ENCODE measurements at places on chromosomes 2 and 18.
A peak's percentile ranks its signal among the peaks of the same experiment; 100 is the strongest.

- no peaks in the 10 kb centered on the region for H3K36me3 ChIP-seq
- H3K27me3 ChIP-seq: no peaks in the 10 kb centered on the region
- DNase-seq: no peak
- no peak overlapping the region for H3K27ac ChIP-seq
Measured at GRCh38 chr2:168538534-168538933, 82.5 kb downstream of the CERS6 start.

- no peak for DNase-seq
- H3K4me3 ChIP-seq: no peak overlapping the region
- peaks cover 36% of the 10 kb centered on the region for H3K4me1 ChIP-seq
Measured at GRCh38 chr18:13382366-13382953, 163.9 kb downstream of the LDLRAD4 start.

DNA sequence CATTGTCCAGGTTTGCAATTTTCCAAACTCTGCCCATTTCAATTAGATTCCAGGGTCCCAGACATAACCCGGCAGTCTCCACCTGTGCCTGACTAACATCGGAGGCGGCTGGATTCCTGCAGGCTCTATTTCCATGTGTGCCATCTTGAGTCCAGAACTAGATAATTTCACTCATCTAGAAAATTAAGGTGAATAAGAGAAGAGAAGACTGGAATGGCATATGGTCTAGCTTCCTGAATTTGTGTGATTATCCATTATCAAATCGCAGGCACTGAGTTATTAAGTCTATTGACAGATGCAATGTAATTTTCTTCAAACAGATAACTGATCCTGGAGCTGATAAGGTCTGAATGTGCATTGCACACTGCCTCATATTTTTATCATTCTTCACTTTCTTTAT is 305.2 kb downstream of the ETAA1 start:
- H3K4me1 ChIP-seq: no peaks in the 10 kb centered on the region
- no peaks in the 10 kb centered on the region for H3K27me3 ChIP-seq
- no peak for DNase-seq
- no peak overlapping the region for H3K4me3 ChIP-seq

- H3K27ac ChIP-seq: no peak overlapping the region
- H3K36me3 ChIP-seq: no peaks in the 10 kb centered on the region
- no peak overlapping the region for H3K4me3 ChIP-seq
- DNase-seq: no peak
- peaks cover 3% of the 10 kb centered on the region for H3K4me1 ChIP-seq
Measured at GRCh38 chr18:69980982-69981804, 33.5 kb upstream of the CD226 start.

- H3K27ac ChIP-seq: no peak overlapping the region
- H3K36me3 ChIP-seq: no peaks in the 10 kb centered on the region
- no peaks in the 10 kb centered on the region for H3K27me3 ChIP-seq
Measured at GRCh38 chr2:137228566-137228965, 463.2 kb downstream of the THSD7B start.

- H3K36me3 ChIP-seq: no peaks in the 10 kb centered on the region
- no peaks in the 10 kb centered on the region for H3K27me3 ChIP-seq
- no peak overlapping the region for H3K4me3 ChIP-seq
- no peaks in the 10 kb centered on the region for H3K4me1 ChIP-seq
- DNase-seq: peak; percentile 58
Measured at GRCh38 chr2:85106489-85107180, 26.6 kb upstream of the TCF7L1 start.

- H3K4me3 ChIP-seq: peak overlapping the region; percentile 42
- DNase-seq: no peak
- H3K4me1 ChIP-seq: no peaks in the 10 kb centered on the region
- no peaks in the 10 kb centered on the region for H3K36me3 ChIP-seq
- H3K27ac ChIP-seq: no peak overlapping the region
Measured at GRCh38 chr2:86807133-86807467, 16.4 kb upstream of the CD8A start.

- H3K4me1 ChIP-seq: no peaks in the 10 kb centered on the region
- H3K27me3 ChIP-seq: peaks cover 27% of the 10 kb centered on the region
- no peaks in the 10 kb centered on the region for H3K36me3 ChIP-seq
- DNase-seq: no peak
- H3K4me3 ChIP-seq: no peak overlapping the region
Measured at GRCh38 chr2:240996161-240996833, 2.1 kb upstream of the SNED1 start.

DNA sequence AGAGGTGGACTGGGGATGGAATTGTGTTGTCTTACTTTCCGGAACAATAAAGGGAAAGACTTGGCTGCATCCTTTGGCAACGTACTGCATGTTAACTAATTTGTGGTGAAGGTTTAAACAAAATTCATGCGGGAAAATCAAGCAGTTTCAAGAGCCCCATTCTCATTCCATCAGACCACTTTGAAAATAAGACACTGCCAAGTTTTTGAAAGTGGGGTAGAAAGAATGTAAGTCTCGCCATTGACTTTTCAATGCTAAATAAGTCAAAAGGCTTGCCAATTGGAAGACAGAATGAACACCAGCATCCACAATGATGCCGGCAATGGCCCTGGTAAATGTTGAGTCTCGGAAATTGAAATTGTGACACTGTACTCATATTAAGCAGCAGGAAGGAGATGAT is 322.0 kb downstream of the RND3 start:
- no peaks in the 10 kb centered on the region for H3K27me3 ChIP-seq
- no peak for DNase-seq
- no peaks in the 10 kb centered on the region for H3K4me1 ChIP-seq
- H3K36me3 ChIP-seq: no peaks in the 10 kb centered on the region

- no peaks in the 10 kb centered on the region for H3K36me3 ChIP-seq
- H3K27ac ChIP-seq: peak overlapping the region; percentile 84
- no peak for DNase-seq
- H3K4me3 ChIP-seq: peak overlapping the region; percentile 89
Measured at GRCh38 chr2:238427435-238428162, 872 bp downstream of the ASB1 start.

- no peak overlapping the region for H3K27ac ChIP-seq
- no peaks in the 10 kb centered on the region for H3K4me1 ChIP-seq
- no peak overlapping the region for H3K4me3 ChIP-seq
- no peaks in the 10 kb centered on the region for H3K27me3 ChIP-seq
- no peak for DNase-seq
- H3K36me3 ChIP-seq: no peaks in the 10 kb centered on the region
Measured at GRCh38 chr2:20433249-20433648, 13.6 kb upstream of the RHOB start.

GRCh38 chr2:42860319-42861094 is 68.1 kb upstream of the HAAO start:
- H3K4me1 ChIP-seq: no peaks in the 10 kb centered on the region
- H3K36me3 ChIP-seq: no peaks in the 10 kb centered on the region
- H3K27ac ChIP-seq: no peak overlapping the region
- H3K4me3 ChIP-seq: no peak overlapping the region

DNA sequence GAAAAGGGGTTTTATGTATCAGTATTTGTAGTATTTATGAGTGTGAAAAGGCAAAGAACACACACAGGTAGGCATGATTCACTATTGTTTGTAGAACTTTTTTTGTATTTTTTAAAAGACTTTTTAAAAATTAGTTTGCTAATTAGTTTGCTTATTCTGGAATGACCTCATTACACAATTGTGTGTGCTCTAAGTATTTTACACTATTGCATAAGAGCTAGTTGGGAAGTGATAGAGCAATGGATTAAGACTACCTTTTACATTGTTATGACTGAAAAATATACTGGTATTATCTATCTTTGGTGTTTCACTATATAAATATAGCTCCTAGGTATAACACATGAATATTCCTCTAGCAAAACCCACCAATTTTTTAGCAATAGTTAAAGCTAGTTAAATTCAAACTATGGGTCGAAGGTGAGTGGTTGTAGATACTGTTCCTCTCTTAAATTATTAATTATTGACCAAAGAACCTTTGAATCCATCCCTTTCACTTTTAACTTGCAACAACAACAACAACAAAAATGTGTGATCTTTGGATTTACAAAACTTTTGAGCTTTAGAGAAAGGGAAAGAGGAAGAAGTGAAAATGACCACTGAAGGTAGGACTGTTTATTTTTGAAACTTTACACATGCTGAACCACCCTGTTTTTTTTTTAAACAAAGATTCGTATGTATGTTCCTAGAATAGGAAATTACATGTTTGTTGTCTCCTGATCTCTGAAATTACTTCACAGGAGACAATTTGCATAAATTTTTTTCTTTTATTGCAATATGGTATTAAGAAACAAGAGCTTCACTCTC is 18.7 kb downstream of the ITPRID2 start:
- peaks cover 50% of the 10 kb centered on the region for H3K36me3 ChIP-seq
- DNase-seq: no peak
- H3K27ac ChIP-seq: no peak overlapping the region
- no peaks in the 10 kb centered on the region for H3K27me3 ChIP-seq

DNA sequence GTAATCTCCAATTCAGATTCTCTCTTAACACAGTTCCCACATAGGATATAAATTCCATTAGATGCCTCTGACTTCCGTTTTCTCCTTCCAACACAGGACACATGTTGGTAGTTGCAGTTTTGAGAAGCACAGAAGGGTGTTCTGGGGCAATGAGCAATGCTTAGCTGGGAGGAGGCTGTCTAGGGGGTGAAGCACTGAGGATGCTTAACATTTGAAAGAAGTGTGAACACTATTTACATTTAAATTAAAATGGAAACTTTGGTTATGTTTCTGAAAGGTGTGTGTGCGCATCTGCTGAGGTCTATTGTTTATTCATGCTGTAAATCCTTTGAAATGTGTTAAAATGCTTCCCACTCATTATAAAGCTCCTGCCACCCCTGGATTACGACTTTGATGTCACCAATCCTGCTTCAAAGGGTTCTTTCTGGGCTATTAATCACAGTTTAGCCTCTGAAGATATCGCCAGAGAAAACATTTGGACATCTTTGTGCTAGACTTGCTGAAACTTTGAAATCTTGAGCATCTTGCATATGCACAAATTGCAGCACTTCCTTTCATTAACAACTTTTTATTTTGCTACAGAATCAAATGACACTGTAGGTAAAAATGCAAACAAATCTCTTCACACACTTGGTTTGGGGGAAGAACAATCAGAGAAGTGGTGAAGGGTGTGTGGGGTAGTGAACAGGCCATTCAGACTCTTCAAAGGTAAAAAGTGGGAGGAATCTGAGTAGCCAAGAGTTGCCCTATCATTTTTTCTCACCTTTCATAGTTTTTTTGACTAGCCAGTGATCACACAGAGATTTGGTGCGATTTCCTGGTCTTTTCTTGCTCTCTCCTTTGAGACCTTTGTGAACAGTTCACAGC is 258.4 kb downstream of the MYO3B start:
- no peaks in the 10 kb centered on the region for H3K36me3 ChIP-seq
- no peaks in the 10 kb centered on the region for H3K27me3 ChIP-seq
- H3K4me3 ChIP-seq: no peak overlapping the region
- no peak for DNase-seq

DNA sequence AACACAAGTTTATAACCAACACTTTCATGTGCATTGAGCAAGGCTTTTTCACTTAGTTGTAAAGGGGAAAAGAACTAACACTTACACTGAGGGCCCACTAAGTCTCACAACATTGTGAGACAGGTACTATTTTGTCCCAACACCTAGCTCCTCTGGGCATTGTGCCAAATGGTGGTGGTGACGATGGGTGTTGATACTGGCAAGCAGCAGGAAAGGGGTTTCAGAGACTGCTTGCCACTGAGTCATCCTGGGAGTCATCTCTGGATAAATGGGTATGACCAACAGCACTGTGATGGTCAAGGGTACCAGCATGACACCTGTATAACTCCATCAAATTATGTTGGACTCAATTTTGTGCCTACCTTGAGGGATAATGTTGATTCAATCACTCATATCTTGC is 138.8 kb upstream of the ITGA6 start:
- peaks cover 19% of the 10 kb centered on the region for H3K4me1 ChIP-seq
- no peaks in the 10 kb centered on the region for H3K27me3 ChIP-seq
- no peaks in the 10 kb centered on the region for H3K36me3 ChIP-seq
- DNase-seq: no peak

DNA sequence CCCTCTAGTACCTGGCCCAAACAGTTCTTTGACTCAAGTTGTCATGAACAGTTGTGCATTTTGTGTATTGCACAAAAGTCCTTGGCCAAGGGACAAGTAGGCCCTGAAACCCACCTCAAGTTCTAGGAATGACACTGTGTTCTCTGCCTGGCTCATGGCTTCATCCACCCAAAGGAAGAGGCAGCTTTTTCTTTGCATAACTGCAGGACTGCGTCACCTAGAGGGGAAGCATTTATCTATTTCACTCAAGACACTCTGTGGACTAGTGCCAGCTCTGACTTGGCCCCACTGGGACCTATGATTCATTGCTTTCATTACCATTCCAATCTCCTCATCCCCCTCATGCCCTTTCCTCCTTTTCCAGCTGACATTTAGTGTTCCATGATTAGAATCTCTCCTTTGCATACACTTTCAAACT is 119.3 kb upstream of the SIX2 start:
- no peak overlapping the region for H3K27ac ChIP-seq
- H3K4me3 ChIP-seq: no peak overlapping the region

GRCh38 chr18:10122988-10123950 is 209.5 kb downstream of the VAPA start:
- no peaks in the 10 kb centered on the region for H3K36me3 ChIP-seq
- no peaks in the 10 kb centered on the region for H3K27me3 ChIP-seq
- no peak for DNase-seq
- no peak overlapping the region for H3K4me3 ChIP-seq
- peak overlapping the region; percentile 77 for H3K27ac ChIP-seq

- H3K4me1 ChIP-seq: no peaks in the 10 kb centered on the region
- H3K4me3 ChIP-seq: no peak overlapping the region
- H3K27ac ChIP-seq: no peak overlapping the region
- H3K36me3 ChIP-seq: no peaks in the 10 kb centered on the region
- H3K27me3 ChIP-seq: no peaks in the 10 kb centered on the region
Measured at GRCh38 chr2:6310256-6311215, 555.2 kb downstream of the CMPK2 start.

DNA sequence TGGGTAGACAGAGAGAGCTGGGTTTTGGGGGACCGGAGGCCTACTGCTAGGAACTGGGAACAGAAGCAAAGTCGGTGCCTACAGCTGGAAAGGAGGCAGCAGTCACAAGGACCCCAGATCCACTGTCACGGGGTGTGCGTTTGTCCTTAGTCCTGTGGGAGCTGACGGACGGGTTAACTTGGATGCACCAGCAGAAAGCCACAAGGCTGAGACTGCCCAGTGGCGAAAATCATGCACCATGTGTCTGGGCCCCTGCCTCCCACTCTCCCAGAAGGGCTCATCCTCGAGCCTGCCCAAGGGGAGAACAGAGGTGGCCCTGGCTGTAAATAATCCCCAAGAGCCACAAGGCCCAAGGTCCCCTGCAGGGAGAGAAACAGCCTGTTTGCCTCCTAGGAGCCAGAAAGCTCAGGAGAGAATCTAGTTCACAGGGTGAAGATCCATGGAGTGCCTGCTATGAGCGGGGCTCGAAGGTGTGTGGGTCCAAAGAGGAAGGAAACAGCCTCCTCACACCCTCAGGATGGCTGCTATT is 11.7 kb upstream of the RALB start:
- H3K27ac ChIP-seq: no peak overlapping the region
- no peak overlapping the region for H3K4me3 ChIP-seq
- H3K27me3 ChIP-seq: no peaks in the 10 kb centered on the region
- H3K4me1 ChIP-seq: peaks cover 9% of the 10 kb centered on the region
- H3K36me3 ChIP-seq: no peaks in the 10 kb centered on the region

Data from cardiac muscle cell (in vitro differentiated cells and primary cell).